ENCODE measurements at places on chromosomes 6 and 20.

- DNase-seq = no peak
Observed at GRCh38 chr6:106702046-106702445, 72.7 kb downstream of the QRSL1 start.

- no peak for DNase-seq
Observed at GRCh38 chr6:136655239-136656014, 105.2 kb upstream of the MAP7 start.

- peak; percentile 28 for DNase-seq
Observed at GRCh38 chr20:43448748-43449535, 8.8 kb upstream of the SRSF6 start.

DNA sequence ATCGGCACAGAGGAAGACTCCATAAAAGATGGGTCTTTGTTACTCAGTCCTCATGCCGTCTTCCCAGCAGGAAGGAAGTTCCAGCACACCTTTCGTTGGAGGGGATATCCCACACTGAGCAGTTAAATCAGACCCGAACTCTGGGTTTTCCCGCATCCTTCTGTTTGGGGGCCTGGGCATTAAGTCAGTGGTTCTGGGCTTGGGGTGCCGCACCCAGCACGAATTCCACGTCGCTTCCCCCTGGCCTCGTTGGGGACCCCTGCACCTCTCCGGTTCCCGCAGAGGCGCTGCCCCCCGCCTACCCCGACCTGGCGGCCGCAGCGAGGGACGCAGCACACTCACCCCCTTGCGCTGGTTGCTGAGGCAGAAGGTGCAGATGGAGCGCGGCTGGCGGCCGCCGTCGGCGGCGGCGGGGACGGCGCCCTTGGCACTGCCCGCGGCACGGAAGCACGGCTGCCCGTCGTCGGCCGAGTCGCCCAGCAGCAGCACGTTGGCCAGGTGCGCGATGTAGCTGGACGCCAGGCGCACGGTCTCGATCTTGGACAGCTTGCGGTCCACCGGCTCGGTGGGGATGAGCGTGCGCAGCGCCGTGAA is 641 bp downstream of the TCF15 start:
- no peak for DNase-seq

GRCh38 chr6:32635526-32636123 is 1.6 kb upstream of the HLA-DQA1 start:
- DNase-seq = no peak

DNA sequence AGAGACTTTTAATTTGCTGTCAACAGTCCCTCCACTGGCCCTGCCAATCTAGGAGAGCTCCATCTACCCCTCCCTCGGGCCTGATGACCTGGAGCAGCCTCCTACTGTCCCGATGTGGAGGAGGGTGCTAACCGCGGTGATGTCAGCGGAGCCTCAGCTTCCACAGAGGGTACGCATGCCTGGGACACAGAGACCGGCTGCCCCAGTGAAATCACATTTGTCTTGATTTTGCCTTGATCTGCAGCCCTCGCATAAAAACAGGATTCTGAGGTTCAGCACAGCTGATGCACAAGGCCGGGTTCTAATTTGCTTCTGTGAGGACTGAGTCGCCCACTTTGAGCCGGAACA is 77.6 kb downstream of the STK35 start:
- DNase-seq = no peak

DNA sequence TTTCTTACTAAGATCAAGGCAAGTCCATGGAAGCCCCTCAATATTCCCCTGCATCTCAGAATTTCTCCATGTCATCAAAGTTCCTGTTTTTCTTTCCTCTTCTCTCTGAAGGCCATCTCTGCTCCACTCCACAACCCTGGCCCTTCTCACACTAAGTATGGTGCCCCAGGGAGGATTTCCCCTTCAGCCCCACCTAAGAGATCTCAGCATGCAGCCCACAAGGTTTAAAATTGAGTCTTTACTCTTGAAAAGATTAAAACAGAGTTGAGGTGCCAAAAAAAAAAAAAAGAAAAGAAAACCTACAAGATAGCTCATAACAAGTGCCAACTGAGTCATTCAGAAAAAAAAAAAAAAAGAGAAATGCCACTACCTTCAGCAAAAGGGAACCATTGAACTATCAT is 36.5 kb upstream of the TNFAIP3 start:
- no peak for DNase-seq

DNA sequence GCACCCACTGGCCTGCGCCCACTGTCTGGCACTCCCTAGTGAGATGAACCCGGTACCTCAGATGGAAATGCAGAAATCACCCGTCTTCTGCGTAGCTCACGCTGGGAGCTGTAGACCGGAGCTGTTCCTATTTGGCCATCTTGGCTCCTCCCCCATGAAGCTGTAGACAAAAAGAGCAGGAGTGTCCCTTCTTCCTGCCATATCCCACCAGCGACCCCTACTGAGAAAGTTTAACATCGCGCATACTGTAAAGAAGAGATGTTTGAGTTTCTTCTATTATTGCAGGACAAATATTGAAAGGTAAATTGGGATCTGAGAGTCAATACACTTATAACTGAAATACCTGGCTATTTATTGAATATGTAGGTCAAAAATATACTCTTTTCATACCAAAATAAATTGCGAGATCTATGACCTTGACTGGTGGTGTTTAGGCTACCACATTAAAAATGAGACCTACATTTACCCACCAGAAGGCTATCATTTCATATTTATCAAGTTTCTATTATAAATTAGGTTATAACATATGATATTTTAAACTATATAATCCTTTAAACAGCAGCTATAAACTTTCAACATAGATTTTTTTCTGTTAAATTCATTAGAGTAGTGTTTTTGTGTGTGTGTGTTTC is 586.3 kb downstream of the HTR1B start:
- no peak for DNase-seq

DNA sequence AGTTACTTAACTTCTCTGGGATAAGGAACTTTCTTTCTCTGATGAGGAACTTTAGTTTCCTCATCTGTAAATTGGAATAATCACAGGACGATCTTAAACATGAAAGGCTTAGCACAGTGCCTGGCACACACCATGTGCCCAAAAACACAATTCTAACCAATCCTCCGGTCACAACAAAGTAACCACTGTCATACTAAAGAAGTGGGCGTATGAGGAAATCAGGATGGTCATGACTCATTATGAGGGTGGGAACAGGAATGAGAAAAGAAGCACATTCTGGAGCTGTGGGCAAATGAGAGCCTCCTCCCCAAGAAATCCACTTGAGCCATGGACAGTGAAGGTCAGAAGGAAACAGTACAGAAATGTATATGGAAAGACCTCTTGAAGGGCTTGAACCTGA is 82.9 kb downstream of the LRFN2 start:
- no peak for DNase-seq

DNA sequence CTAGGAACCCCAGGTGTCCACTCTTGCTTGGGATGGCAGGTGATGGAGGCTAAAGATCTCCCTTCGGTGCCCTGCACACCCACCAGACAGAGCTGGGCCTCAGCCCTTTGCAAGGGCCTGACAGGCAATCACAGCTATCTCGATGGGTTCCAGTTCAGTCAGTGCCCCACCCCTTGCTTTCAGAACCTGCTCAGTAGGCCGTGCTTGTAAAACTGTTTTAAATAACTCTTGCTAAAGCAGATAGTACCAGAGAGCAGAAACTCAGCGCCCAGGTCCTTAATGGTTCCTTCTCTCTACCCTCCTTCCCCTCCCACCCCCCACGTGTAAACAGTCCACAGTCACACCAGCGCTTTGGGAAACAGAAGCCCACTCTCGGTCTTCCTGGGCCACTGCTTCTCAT is 39.2 kb downstream of the C6orf132 start:
- no peak for DNase-seq

- no peak for DNase-seq
Observed at GRCh38 chr6:149084808-149085556, 232.5 kb upstream of the TAB2 start.

- DNase-seq = no peak
Observed at GRCh38 chr6:6969761-6970223, 138.0 kb upstream of the RREB1 start.

- no peak for DNase-seq
Observed at GRCh38 chr6:158287047-158287446, 25.2 kb upstream of the TULP4 start.

GRCh38 chr6:20669571-20670314 is 135.5 kb downstream of the CDKAL1 start:
- no peak for DNase-seq

All from thymus (tissue), 14 donors.